CD4-positive, alpha-beta memory T cell (primary cell): ENCODE measurements at places on chromosomes 4 and X. TPM values are rescaled to one million over a fixed set of nuclear protein-coding genes. Genes with fewer than 3 reads are reported as not detected.
A peak's percentile ranks its signal among the peaks of the same experiment; 100 is the strongest.

The LDB2 gene
- not detected for polyA plus RNA-seq

The MTMR1 gene
- polyA plus RNA-seq, result 15.1 TPM

DNA sequence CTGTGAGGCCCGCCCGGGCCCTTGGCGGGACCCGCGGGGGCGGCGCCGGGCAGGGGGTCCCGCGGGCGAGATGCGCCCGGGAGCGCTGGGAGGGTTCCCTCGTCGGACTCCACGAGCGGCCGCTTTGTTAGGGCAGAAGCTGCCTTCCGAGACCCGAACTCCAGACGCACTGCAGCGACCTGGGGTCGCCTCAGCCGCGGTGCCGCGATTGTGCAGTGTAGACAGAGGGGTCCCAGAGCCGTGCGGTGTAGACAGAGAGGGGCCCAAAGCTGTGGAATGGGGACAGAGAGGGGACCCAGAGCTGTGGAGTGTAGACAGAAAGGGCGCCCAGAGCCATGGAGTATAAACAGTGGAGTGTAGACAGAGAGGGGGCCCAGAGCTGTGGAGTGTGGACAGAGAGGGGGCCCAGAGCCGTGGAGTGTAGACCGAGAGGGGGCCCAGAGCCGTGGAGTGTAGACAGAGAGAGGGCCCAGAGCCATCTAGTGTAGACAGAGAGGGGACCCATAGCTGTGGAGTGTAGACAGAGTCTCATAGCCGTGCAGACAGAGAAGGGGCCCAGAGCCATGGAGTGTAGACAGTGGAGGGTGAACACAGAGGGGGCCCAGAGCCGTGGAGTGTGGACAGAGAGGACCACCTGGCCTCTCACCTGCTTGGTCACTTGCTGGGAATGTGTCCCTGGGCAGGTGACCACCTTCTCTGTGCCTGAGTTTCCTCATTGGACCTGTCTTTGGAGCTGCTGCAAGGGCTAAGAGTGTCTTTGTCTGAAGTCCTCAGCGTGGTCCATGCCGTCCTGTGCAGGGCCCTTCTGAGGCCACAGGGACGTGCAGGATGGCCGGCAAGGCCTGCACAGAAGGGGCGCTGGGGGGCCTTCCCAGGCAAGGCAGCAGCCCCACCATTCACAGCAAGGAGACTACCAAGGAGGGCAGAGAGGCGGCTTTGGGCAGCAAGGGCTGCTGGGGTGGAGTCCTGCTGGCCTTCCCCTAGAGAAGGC, 875 bp downstream of the RGS12 start:
- H3K36me3 ChIP-seq, result no peaks in the 10 kb centered on the region
- no peak overlapping the region for H3K4me3 ChIP-seq

DNA sequence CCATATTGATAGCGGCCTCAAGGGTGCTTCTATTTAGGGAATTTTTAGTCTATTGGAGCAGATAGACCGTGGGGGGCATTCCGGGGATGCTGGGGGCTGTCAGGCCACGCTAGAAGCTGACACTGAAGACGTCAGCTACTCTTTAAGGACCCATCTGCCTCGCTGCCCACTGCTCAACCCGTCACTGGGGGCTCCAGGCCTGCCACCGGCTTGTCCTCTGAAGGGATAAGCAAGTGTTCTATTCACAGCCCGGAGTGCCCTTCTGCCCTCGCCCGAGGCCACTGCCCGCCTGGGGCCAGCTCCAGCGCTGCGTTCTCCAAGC, 679 bp upstream of the MSL3 start:
- peak overlapping the region; percentile 6 for H3K4me3 ChIP-seq
- H3K27me3 ChIP-seq, result no peaks in the 10 kb centered on the region
- peaks cover 17% of the 10 kb centered on the region for H3K4me1 ChIP-seq
- peak overlapping the region; percentile 51 for H3K27ac ChIP-seq
- DNase-seq, result no peak

DNA sequence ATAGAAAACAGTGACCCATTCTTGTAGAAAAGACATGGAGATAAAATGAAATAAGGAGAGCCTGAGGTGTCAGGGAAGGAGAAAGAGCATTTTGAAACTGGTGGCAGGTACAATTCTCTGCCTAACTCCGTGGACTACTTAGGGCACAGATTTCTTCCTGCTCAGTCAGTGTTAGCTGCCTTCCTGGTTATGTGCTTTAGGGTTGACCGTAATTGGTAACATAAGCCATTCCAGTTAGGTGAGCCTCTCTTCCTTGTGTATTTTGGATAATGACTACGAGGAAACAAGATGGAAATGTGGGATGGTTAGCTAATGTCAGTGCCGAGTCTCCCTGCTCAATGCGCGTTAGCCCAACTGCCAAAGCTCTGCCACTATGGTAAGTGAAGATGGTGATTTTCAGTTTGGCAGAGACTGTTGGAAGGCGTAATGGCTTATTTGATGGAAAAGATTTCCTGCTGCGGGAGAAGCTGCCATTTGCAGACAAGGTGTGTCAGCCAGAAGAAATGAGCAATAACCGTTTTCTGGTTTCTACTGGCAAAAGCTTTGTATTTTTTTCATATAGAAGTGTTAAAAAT, 174.1 kb downstream of the CBR4 start:
- peaks cover 13% of the 10 kb centered on the region for H3K4me1 ChIP-seq
- no peak overlapping the region for H3K27ac ChIP-seq
- H3K27me3 ChIP-seq, result peaks cover 23% of the 10 kb centered on the region
- H3K4me3 ChIP-seq, result no peak overlapping the region
- no peak for DNase-seq

GRCh38 chrX:46333550-46333949, 211.7 kb downstream of the ZNF674 start:
- H3K36me3 ChIP-seq, result no peaks in the 10 kb centered on the region
- no peak for DNase-seq
- H3K4me3 ChIP-seq, result no peak overlapping the region
- H3K27ac ChIP-seq, result no peak overlapping the region

- H3K27ac ChIP-seq, result peak within 1 kb of the TSS; percentile 61
- peak within 1 kb of the TSS; percentile 78 for H3K4me3 ChIP-seq
- DNase-seq, result peak; percentile 51
Measured at GRCh38 chrX:130171446-130172126, at the start of gene RAB33A. Gene RAB33A, plus strand, starts transcription at chrX:130171962. Its CDS starts 101 bp downstream, at chrX:130172063.

The NPFFR2 gene
- polyA plus RNA-seq, result not detected

The NRK gene
- polyA plus RNA-seq, result not detected

DNA sequence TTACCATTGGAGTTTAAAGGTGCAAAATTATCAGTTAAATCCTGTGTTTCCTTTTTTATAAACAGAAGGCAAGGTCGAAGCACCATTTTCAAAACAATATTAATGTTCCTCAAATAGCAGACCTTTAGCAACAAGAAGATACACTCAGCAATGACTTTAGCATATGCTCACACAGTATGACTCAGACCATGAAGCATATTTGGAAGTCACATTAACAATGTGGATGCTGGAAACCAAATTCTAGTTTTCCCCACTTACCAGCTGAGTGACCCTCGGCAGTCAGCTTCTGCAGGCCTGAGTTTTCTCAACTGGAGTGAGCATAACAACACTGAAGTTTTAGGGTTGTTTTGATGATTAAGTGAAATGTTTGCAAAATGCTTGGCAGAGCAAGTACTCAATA, 130.5 kb downstream of the ANK2 start:
- H3K27me3 ChIP-seq, result no peaks in the 10 kb centered on the region
- DNase-seq, result no peak
- no peaks in the 10 kb centered on the region for H3K4me1 ChIP-seq

- no peaks in the 10 kb centered on the region for H3K27me3 ChIP-seq
- H3K4me3 ChIP-seq, result peak overlapping the region; percentile 95
- H3K27ac ChIP-seq, result peak overlapping the region; percentile 73
- DNase-seq, result no peak
Measured at GRCh38 chr4:25377572-25378436, 741 bp downstream of the ANAPC4 start.

- H3K4me3 ChIP-seq, result no peak overlapping the region
- H3K36me3 ChIP-seq, result no peaks in the 10 kb centered on the region
- DNase-seq, result no peak
- no peaks in the 10 kb centered on the region for H3K4me1 ChIP-seq
- H3K27ac ChIP-seq, result no peak overlapping the region
Measured at GRCh38 chrX:38285649-38286048, 41.7 kb downstream of the RPGR start.

- DNase-seq, result no peak
- H3K4me1 ChIP-seq, result peaks cover 6% of the 10 kb centered on the region
- H3K27me3 ChIP-seq, result no peaks in the 10 kb centered on the region
- no peak overlapping the region for H3K27ac ChIP-seq
- no peaks in the 10 kb centered on the region for H3K36me3 ChIP-seq
Measured at GRCh38 chr4:128709268-128709667, 100.2 kb upstream of the JADE1 start.

The COL25A1 gene
- not detected for polyA plus RNA-seq

DNA sequence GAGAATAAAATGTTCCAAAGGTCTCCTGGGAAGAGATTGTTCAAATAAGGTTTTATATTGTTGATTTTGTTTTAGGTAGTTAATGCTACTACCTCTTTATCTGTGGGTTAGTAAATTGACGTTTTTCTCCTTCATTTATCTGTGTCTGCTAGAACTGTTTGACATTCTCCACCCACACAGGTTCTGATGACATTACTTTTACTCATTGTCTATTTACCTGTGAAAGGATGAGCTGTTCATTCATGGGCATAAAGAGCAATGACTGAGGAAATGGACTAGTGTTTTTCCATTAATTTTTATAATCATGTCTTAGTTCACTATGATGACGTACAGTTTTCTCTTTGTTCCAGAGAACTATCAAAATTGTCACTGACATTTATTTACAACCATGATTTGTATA, 75.6 kb downstream of the CPE start:
- H3K27me3 ChIP-seq, result no peaks in the 10 kb centered on the region
- H3K36me3 ChIP-seq, result no peaks in the 10 kb centered on the region
- no peak overlapping the region for H3K4me3 ChIP-seq
- H3K27ac ChIP-seq, result no peak overlapping the region
- no peaks in the 10 kb centered on the region for H3K4me1 ChIP-seq
- DNase-seq, result no peak

DNA sequence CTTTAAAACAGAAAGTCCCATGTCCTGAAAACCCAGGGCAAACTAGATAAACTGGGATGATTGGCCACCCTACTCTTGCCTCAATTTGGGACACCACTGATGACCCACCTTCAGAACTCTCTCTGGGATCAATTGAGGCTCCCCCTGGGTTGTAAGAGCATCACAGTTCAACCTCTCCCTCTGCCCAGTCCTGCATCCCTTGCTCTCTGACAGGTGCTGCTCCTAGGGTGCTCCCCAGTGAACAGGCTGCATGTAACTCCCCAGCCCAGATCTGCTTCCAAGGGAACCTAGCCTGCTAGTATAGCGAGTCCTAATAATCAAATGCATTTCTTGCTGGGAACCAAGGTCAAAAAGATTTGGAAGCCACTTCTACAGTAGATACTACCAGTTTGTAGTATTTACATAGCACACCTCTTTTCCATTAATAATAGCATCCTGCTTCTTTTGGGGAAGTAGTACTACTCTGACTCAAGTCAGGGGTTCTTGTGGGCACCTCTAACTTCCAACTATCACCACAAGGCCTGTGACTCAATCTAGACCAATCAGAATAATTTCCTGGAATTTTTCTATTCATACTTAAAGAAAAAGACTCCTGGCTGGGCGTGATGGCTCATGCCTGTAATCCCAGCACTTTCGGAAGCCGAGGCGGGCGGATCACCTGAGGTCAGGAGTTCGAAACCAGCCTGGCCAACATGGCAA, 42.1 kb upstream of the SPINK2 start:
- H3K27ac ChIP-seq, result no peak overlapping the region
- no peaks in the 10 kb centered on the region for H3K36me3 ChIP-seq
- H3K4me3 ChIP-seq, result no peak overlapping the region
- no peaks in the 10 kb centered on the region for H3K4me1 ChIP-seq
- no peak for DNase-seq

DNA sequence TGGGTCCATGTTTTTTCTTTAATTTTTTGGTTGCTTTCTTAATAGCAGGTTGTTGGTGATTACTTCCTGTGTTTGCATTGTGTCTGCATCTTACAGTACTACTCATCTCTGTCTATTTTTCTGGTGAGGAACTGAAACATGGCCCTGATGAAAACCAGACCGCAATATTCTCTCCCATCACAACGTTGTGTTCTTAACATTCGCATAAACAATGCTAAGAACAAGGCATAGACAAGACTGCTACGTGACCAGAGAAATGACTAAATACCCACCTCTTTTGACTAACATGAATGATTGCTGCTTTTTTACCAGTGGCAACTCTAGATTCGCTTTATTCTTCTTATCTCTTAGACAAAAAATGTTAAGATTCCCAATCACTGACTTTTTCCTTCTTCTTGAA, 179.1 kb downstream of the GC start:
- H3K27ac ChIP-seq, result no peak overlapping the region
- no peaks in the 10 kb centered on the region for H3K27me3 ChIP-seq
- no peaks in the 10 kb centered on the region for H3K36me3 ChIP-seq
- no peaks in the 10 kb centered on the region for H3K4me1 ChIP-seq
- H3K4me3 ChIP-seq, result no peak overlapping the region

- no peaks in the 10 kb centered on the region for H3K27me3 ChIP-seq
- H3K4me3 ChIP-seq, result no peak overlapping the region
- H3K36me3 ChIP-seq, result no peaks in the 10 kb centered on the region
- H3K4me1 ChIP-seq, result no peaks in the 10 kb centered on the region
Measured at GRCh38 chr4:29046186-29046585, 1674.0 kb upstream of the PCDH7 start.

The F9 gene
- polyA plus RNA-seq, result not detected

The GABRQ gene
- not detected for polyA plus RNA-seq

DNA sequence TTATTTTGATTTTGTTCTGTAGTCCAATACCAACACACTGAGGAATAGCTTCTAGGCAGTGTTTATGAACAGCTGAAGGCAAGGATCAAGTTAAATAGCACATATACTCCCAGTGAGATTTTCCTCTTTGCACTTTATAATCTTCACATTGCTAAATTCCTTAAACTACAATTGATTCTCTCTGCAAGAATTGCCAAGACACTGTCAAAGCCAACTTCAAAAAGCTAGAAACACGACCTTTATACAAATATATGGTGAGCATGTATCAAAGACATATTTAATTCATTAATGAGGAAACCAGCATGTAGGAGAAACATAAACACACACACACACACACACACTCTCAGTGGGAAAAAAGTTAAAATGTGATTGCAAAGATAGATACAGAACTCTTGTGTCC, 86.4 kb upstream of the FAM9C start:
- no peaks in the 10 kb centered on the region for H3K27me3 ChIP-seq
- peaks cover 10% of the 10 kb centered on the region for H3K4me1 ChIP-seq
- H3K27ac ChIP-seq, result no peak overlapping the region
- H3K36me3 ChIP-seq, result no peaks in the 10 kb centered on the region

The DIPK2B gene
- polyA plus RNA-seq, result not detected

- no peak overlapping the region for H3K27ac ChIP-seq
- no peak overlapping the region for H3K4me3 ChIP-seq
- no peaks in the 10 kb centered on the region for H3K27me3 ChIP-seq
- H3K36me3 ChIP-seq, result no peaks in the 10 kb centered on the region
- peak; percentile 36 for DNase-seq
Measured at GRCh38 chr4:122503214-122503613, 46.7 kb upstream of the IL2 start.

DNA sequence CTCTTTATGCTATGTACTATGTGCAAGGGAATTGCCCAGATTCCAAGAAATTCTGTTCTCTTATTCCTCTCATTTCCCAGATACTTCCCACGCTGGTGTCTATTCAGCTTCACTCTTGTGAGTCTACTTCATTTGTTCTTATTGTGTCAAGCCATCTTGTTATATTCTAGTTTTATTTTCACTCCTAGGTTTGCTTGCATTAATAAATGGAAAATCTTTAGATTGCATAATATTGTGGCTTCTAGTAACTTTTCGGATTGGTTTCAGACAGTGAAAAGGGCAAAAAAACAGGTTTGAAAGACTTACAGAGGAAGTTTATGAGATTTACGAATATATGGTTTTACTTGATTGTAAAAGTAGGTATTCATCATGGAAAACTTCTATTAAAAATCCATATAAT, 128.4 kb downstream of the BTC start:
- no peak overlapping the region for H3K4me3 ChIP-seq
- H3K4me1 ChIP-seq, result no peaks in the 10 kb centered on the region
- no peak for DNase-seq
- H3K27me3 ChIP-seq, result no peaks in the 10 kb centered on the region
- H3K27ac ChIP-seq, result no peak overlapping the region
- no peaks in the 10 kb centered on the region for H3K36me3 ChIP-seq
